ENCODE measurements at places on chromosomes 5 and 9. TPM values are rescaled to one million over a fixed set of nuclear protein-coding genes. Genes with fewer than 3 reads are reported as not detected.

GRCh38 chr5:68252673-68253623 lies 37.4 kb downstream of the PIK3R1 start:
- DNase-seq: peak; percentile 55

Gene NFIB
- polyA plus RNA-seq: 5.3 TPM

DNA sequence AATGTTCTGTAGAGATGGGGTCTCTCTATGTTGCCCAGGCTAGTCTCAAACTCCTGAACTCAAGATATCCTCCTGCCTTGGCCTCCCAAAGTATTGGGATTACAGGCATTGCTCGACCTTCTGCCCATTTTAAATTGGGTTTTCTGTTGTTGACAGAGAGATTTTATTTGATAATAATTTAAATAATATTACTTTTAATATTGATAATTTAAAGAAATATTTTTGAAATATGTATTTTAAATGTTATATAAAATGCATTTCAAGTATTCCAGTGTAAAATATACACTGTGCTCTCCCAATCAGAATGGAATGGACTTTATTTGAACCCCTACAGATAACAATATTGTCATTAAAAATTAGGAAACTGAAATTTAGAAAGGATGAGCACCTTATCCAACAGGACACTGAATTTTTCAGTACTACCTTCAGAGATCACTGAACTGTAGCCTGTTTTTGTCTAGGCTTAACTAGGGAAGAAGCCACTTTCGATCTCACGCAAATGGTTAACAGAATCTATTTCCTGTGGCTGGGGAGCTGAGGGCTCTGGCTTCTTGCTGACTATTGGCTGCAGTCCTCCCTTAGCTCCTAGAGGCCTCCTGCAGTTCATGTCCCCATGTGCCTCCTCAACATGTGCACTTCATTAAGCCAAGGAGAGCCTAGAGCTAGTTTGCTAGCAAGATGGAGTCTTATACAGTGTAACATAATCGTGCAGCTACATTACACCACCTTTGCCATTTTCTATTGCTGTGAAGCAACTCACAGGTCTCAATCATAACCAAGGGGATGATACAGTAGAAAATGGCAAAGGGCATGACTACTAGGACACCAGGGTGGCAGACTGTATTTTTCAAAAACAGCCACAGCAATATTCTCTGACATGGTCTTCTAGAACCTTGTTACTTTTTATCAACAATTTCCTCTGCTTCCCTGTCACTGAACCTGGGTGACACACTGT lies 150.0 kb downstream of the CDC42SE2 start:
- DNase-seq: no peak

Gene KCNN2
- polyA plus RNA-seq: 0.06 TPM

Gene ZMAT2
- 87.2 TPM for polyA plus RNA-seq

Gene FGF18
- polyA plus RNA-seq: not detected

DNA sequence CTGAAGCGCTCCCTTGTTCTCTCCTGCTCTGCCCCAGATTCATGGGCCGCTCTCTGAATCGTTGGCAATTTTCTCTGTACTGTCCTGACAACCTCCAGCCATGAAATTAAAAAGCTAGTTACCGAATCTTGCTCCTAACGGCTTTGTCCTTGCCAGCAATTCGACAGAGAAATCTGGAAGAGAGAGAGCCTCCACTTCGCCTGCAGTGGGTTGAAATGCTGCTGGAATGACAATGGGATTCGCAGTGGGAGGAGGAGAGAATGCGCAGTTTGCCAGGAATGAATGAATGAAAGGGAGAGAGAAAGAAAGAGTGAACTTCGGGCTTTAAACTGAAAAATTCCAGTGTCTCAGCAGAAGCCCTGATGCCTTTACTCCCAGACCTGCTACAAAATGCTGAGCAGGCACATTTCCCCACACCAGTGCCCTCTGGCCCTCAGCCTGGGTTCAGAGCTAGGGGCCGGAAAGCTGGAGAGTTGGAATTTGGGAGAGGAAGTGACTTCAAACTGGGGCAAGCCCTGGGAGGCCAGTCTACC lies 11.5 kb upstream of the BOD1 start:
- DNase-seq: no peak
